GM20000 (cell line): ENCODE measurements at places on chromosomes 6 and 20.

DNA sequence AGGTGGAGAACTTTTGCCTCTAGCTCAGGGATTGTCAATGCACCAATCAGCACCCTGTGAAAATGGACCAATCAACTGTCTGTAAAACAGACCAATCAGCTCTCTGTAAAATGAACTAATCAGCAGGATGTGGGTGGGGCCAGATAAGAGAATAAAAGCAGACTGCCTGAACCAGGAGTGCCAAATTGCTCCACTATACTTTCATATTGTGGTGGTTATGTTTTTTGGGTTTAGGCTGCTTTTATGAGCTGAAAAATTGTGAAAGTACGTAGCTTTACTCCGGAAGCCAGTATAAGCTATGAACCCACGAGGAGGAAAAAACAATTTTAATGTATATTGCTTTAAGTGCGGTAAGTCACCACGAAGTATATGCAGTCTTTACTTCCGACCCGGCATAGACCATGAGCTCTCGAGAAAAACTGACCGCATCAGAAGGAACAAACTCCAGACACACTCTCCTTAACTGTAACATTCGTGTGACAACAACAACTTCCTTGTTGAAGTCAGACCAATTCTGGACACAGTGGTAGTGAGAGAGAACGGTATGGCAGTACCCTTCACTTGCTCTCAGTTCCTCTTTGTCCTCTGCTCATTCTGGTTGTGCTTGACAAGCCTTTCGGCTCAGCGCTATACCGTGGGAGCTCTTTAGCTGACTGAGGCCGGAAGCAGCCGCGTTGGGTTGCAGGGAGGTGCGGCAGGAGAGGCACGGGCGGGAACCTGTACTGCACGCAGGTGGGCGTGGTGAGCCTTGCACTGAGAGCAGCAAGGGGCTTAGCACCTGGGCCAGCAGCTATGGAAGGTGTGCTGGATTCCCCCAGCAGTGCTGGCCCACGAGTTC lies 81.9 kb upstream of the E2F3 start:
- DNase-seq: peak; percentile 88

DNA sequence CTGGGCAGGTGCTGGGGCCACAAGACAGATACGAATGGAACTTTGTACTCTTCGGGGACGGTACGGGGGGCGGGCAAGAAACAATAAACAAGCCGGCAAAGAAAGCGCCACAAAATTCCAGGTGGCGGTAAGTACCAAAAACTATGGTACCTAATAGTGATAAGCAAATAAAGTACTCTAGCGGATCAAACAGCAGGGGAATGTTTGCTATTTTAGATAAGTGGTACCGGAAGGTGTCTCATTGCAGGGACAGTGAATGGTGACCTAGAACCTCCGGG lies 15.1 kb upstream of the RIPK1 start:
- DNase-seq: no peak

- DNase-seq: no peak
Observed at GRCh38 chr6:52509281-52510212, 67.3 kb downstream of the TRAM2 start.

DNA sequence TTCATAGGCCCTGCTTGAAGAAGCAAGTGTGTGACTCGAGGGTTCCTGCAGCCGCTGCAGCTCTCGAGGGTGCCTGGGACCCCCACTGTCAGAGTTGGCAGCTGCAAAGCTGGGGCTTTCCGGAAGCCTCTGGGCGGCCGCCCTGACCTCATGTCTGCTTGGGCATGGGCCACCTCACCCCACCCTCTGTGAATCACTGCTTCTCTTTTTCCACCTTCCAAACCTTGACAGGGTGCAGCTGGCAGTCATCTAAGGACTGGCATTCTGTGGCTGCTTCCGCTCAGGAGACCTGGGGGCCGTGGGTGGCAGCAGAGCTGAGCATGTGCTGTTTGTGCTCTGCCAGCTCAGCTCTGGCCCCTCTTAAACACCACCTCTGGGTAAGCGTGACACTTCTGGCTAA lies 32.0 kb downstream of the ERMARD start:
- no peak for DNase-seq

GRCh38 chr20:31759836-31760518 lies 20.9 kb downstream of the TPX2 start:
- DNase-seq: no peak

DNA sequence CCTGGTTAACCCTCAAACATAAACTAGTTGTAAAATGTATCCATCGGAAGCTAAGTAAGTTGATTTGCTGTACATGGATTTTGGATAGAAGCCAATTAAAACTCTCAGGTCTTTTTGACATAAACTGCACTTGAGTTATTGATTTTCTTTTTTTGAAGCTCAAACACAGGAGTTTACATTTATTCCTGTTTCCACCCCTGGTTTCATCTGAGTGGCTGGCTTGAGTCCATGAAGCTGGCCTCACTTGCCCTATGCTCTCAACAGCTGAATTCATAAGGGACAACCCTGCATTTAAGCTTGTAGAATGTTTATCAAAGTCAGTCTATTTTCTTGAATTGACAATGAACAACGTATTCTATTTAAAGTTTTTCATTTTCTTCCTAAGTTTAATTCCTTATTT lies 58.1 kb upstream of the PLEKHG1 start:
- DNase-seq: no peak

- DNase-seq: peak; percentile 41
Observed at GRCh38 chr6:166258854-166259276, 49.3 kb downstream of the PRR18 start.
